ENCODE measurements at places on chromosomes 12 and 14.

- DNase-seq, result no peak
These were observed 28.1 kb downstream of the CRADD start for GRCh38 chr12:93705237-93705636.

DNA sequence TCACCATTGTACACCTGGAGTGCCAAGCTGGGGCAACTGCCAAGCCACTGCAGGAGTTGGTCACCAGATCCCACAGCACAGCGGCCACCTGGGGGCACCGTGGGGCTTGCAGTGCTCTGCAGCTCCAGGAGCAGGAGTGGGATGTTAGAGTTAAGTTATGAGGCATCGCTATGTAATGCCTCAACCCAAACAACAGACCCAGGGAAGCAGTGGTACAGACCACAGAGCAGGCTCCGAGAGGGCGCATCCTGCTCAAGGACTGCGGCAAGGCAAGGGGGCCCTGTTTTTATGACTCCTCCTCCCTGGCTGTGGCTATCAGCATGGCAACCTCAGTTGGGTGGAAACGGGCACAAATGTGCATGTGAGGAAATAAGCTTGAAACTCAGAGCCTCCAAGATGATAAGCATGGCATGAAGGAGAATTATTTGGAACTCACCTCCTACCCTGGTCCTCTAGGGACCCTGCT, 63.1 kb downstream of the ARL6IP4 start:
- peak; percentile 99 for DNase-seq

- DNase-seq, result no peak
These were observed 465.7 kb upstream of the MGAT4C start for GRCh38 chr12:86721713-86722397.

- no peak for DNase-seq
These were observed 328.2 kb upstream of the NOVA1 start for GRCh38 chr14:26925876-26926584.

- no peak for DNase-seq
These were observed 250.1 kb upstream of the CAND1 start for GRCh38 chr12:67019070-67019469.

GRCh38 chr14:34824826-34825225, 50.3 kb downstream of the BAZ1A start:
- DNase-seq, result no peak

- peak; percentile 95 for DNase-seq
These were observed 169.5 kb upstream of the RTL1 start for GRCh38 chr14:101072945-101073597.

DNA sequence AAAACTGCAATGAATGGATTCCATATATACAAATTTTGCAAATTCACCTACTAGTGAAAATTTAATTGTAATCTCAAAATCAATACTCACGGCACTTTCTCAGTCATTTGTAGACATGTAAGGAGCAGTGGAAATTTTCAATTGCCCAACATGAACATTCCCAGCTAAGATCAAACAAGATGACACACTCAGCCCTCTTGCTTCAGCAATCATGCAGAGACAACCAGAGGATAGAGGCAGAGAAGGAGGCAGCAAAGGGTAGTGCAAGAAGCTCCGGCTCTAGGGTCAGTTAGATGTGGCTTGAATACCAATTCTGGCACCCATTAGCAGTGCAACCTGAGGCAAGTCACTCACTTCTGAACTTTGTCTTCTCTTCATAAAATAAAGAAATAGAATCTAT, 91.5 kb upstream of the SLC35F4 start:
- DNase-seq, result no peak

- DNase-seq, result no peak
These were observed 7.0 kb downstream of the ITGB7 start for GRCh38 chr12:53200107-53200457.

GRCh38 chr12:59736786-59737185, 141.0 kb downstream of the SLC16A7 start:
- DNase-seq, result peak; percentile 89

GRCh38 chr14:93036652-93037345, 78.9 kb downstream of the ITPK1 start:
- no peak for DNase-seq

GRCh38 chr12:71440763-71441748, 1.5 kb downstream of the LGR5 start:
- DNase-seq, result no peak

DNA sequence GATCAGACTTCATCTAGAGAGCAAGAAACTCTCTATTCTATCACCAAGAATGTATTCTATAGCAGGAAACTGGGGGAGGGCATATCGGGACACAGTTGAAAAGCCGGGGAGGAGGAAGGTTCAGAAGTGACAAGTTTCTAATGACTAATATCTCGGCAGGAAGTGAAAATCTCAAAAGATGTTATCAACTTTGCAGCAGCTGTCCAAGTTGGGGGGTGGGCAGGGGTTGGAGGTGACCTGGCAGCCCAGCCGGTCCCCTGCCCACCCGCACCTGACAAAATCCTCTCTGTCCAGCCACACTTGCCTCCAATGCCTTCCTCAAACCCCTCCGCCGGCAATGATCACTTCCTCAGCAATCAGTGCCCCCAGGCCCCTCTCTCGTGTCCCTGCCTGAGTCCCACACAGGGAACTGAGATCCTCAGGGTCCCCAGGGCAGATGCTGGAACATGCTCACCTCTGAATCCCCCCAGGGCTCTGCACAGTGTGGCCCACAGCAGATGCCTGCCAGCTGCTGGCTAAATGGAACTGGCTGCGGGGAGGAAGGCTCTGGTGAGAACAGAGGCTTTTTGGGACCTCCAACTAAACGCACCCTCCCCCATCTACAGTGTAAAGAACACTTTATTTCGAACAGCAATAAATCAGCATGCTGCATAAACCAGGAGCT, 43.9 kb downstream of the CCDC88C start:
- DNase-seq, result no peak

DNA sequence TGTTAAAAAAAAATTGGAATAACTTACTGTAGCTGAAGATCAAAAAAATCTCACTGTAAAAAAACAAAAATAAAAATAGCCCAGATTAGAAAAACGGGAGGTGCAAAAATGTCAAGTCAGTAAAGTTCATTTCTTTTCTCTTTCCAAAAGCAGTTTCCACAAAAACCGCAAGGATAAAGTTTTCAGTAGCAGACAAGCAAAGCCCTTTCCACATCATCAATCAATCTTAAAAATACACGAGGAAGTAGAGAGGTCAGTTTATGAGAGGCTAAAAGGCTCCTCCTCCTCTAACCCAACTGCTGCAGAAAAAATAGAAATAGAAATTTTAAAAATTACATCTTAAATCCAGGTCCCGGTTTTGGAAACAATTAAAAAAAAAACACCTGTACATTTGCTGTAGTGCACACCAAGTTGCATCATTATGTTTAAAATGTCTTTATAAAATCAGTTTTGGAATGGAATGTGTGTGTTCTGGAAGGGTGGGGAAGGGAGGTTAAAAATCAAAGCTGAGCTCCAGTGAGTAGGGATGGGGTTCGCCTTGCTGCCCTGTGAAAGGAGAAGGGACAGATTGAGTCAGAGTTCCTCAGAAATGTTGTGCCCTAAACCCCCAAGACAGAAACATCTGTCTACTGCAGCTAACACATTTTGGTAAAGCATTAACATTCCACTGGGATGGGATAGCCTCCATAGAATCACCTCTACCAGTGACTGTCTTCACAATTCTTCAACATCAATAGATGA, 5.8 kb downstream of the HNRNPC start:
- no peak for DNase-seq

- DNase-seq, result peak; percentile 55
These were observed at the start of gene C14orf132 for GRCh38 chr14:96038920-96039632. Gene C14orf132 (plus strand): TSS chr14:96039362. CDS start chr14:96039501, 139 bp downstream.

- no peak for DNase-seq
These were observed 47.4 kb downstream of the ST8SIA1 start for GRCh38 chr12:22287101-22287500.

GRCh38 chr14:50656776-50657175, 11.3 kb downstream of the SAV1 start:
- no peak for DNase-seq

DNA sequence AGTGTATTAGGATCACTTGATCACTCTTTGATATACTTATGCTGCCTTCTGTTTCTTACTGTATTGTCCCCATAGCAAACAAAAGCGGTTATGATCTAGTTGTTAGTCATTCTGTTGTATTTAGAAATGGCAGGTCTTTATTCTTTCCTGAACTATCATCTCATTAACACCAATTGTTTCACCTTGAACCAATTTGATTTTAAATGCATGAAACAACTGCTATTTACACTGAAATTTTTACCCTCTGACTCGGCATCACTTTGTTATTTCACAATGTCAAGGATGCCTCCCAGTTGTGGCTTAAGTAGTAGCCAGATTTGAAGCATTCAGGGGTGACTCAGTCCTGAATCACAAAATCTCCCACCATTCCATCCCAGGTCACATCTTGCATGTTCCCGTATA, 303.5 kb downstream of the EGLN3 start:
- peak; percentile 59 for DNase-seq

DNA sequence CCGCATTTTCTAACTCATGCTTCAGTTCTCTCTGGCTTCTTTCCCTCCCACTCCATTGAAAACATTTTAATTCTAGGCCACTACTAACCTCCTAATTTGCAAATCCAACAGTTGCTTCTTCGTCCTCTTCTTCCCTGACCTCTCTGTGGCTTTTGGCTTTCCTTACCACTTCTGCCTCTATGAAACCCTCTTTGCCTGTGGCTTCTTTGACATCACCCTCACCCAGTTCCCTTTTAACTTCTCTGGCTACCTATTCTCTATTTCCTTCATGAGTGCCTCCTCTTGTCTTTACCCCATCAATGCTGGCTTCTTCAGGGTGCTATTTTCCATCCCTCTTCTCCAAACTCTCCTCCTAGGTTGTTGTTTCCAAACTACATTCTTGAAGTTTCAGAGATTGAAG, 4.4 kb upstream of the HCFC2 start:
- no peak for DNase-seq

DNA sequence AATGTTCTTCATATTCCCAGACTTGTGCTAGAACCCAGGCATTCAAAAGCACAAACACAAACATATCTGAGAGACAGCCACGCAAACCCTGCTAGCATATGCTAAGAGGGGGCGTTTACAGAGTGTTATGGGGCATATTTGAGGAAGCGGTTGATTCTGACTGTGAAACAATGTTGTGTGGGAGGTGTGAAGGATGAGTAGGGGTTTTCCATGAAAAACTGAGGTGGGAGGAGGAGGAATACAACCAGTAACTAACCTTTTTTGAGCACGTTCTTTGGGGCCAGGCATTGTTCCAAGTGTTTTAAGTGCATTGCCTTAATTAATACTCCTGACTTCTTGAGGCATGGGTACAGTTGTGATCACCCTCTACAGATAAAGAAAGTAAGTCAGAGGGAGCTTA, 499.5 kb downstream of the AACS start:
- DNase-seq, result no peak

- DNase-seq, result no peak
These were observed 48.7 kb upstream of the KITLG start for GRCh38 chr12:88628856-88629509.

DNA sequence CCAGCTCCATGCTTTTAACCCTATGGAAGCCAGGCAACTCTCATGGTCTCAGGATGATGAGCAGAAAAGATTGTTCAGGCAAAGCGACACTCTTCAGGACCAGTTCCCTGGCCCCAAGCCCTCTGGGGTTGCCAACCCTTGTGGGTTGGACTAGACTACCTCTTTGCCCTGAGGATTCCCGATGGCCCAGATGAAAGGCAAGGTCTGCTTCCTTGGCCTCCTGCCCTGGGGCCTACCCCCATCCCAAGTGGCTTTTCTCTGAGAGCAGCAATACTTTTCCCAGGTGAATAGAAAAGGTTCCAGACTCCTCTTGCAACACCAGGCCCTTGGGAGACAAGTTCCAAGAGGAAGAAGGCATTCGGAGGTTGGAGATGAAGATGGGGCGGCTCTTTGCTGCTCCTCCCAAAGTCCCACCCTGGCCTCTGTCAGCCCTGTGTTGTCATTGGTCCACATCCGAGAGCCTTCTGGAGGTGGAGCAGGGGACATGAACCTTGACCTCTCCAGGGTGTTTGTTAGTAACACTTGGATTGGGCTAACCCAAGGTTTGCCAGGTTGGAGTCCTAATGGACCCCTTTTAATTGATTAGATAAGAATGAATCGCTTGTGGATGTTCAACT, 131.1 kb downstream of the GCH1 start:
- no peak for DNase-seq

- no peak for DNase-seq
These were observed 17.6 kb downstream of the SOAT2 start for GRCh38 chr12:53120685-53121525.

DNA sequence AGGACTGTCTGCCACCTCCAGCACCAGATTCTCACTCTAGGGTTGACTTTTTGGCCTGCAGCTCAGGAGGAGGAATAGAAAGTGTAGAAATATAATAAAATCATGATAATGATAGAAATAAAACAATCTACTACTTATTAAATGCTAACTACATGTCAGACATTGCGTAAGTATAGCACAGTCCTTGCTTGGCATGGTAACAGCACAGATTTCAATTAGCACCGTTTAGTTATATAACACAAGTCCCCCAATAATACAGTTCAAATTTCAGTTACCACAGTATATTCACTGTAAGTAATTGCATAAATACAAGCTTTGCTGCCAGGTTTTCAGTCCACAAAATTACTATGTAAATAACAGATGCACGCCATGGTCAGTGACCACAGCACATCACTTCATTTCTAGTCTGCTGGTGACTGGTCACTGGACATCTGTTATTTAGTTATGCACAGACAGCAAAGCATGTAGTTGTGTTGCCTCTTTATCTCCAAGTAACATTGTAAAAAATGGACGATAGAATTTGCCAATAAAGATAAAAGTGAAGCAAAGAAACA, 6.5 kb upstream of the GLT8D2 start:
- no peak for DNase-seq

DNA sequence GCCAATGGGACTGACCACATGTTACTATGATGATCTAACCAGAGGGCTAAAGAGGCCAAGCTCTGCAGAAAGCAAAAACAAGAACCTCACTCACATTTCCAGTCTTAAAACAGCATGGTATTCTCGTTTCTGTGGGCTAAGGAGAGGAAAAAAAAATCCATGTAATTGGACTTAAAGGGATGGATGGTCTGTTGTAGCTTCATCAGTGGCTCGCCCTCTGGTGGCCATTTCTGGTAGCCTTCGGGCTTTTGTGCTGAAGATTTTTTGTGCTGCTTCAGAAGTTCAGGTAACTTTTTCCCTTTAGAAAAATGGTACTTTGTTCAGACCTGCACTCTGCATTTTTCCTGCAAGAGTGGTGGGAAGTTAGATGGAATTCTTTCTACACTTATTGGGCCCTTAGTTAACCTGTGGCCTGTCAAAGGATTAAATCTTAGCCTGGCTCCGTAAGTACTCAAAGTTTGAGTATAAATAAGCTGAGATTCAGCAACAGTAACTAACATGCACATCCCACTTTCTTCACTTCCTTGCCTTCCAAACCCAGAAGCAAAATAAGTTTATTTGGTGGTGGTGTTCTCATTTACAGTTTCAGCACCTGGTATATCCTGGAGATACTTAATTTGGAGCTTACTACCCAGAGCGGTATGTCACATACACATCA, 22.3 kb downstream of the DCAF4 start:
- peak; percentile 41 for DNase-seq
